ENCODE measurements at places on chromosomes 11 and 22. TPM values are rescaled to one million over a fixed set of nuclear protein-coding genes. Genes with fewer than 3 reads are reported as not detected.

Gene SAA2
- total RNA-seq = not detected

Gene SGSM1
- 3.2 TPM for total RNA-seq

Gene C11orf87
- total RNA-seq = 0.11 TPM

Gene KRTAP5-8
- total RNA-seq = not detected

Gene BTBD10
- 22.4 TPM for total RNA-seq

Gene OR5I1
- total RNA-seq = not detected

Gene MAPK11
- total RNA-seq = 1.5 TPM

Gene EPS8L2
- 101 TPM for total RNA-seq

Gene HIKESHI
- total RNA-seq = 55.2 TPM

Gene TP53I11
- total RNA-seq = 94.2 TPM

Gene UFD1
- total RNA-seq = 76.0 TPM

Gene ANGPTL5
- not detected for total RNA-seq

Gene TSSK2
- not detected for total RNA-seq

Gene PRG3
- not detected for total RNA-seq

Gene DDX6
- total RNA-seq = 221 TPM

Gene TSGA10IP
- 3.1 TPM for total RNA-seq

Gene OR52I2
- not detected for total RNA-seq

Gene SPON1
- 0.22 TPM for total RNA-seq

Gene OR52N4
- not detected for total RNA-seq

Gene KCNJ1
- total RNA-seq = not detected

Gene NXPE2
- not detected for total RNA-seq

Gene TRIM48
- total RNA-seq = not detected

Gene HTR3A
- total RNA-seq = 4.1 TPM

Gene PGA5
- 0.33 TPM for total RNA-seq

Gene TMPRSS13
- 0.50 TPM for total RNA-seq

Gene SBF2
- total RNA-seq = 29.8 TPM

Data from H9 (cell line).